Stimulated activated CD8-positive, alpha-beta memory T cell treated with anti-CD3 and anti-CD28 coated beads, Interleukin-7, amount 100 ng/mL, for 4 hours (primary cell): ENCODE measurements at places on chromosomes 11 and 22.

DNA sequence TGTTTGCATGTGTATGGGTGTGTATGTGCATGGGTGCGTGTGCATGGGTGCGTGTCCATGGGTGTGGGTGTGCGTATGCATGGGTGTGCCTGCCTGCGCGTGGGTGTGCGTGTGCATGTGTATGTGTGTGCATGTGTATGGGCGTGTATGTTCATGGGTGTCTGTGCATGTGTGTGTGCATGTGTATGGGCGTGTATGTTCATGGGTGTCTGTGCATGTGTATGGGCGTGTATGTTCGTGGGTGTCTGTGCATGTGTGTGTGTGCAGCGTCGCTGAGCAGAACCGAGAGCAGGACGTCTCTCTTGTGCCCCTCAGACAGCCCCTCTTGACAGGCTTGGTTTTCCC is 13.9 kb downstream of the IL17REL start:
- no peak for DNase-seq

DNA sequence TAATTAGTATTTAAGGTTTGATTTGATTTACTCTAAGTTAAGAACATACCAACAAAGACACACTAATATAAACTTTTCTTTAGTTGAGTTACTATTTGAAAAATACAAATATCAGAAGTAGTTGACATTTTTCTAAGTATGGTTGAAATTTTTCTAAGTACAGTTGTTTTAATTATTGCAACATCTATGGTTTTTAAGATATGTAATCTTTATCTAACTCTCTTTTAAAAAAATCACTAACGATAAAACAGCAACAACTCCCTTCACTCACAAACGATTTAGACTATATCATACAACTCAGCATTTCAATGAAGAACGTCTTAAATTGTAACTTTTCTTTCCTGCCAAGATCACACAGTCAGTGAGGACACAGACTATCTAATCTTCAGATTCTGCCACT is 2.0 kb downstream of the C2CD3 start:
- no peak for DNase-seq

GRCh38 chr11:13316528-13316961 is 39.0 kb downstream of the BMAL1 start:
- DNase-seq = no peak

- no peak for DNase-seq
Observed at GRCh38 chr11:98531576-98531975, 489.2 kb upstream of the CNTN5 start.

GRCh38 chr11:65744026-65744698 is 23.6 kb upstream of the RNASEH2C start:
- no peak for DNase-seq

GRCh38 chr11:61377461-61378160 is 14.8 kb upstream of the TMEM216 start:
- no peak for DNase-seq

GRCh38 chr11:68099474-68100405 is 21.4 kb downstream of the CHKA start:
- no peak for DNase-seq

GRCh38 chr22:47567126-47568090 is 805.0 kb downstream of the TBC1D22A start:
- DNase-seq = no peak
